ENCODE measurements at places on chromosomes 5 and 9. TPM values are rescaled to one million over a fixed set of nuclear protein-coding genes. Genes with fewer than 3 reads are reported as not detected.

PCDHGC4 gene
- total RNA-seq = not detected

SLC36A2 gene
- total RNA-seq = not detected

WDR31 gene
- total RNA-seq = 1.4 TPM

RAB3C gene
- not detected for total RNA-seq

PAPPA gene
- 26.2 TPM for total RNA-seq

Data from A549 treated with GW870086 at 1 μM for 4 hours (cell line).